ENCODE measurements at places on chromosomes 16 and 17. TPM values are rescaled to one million over a fixed set of nuclear protein-coding genes. Genes with fewer than 3 reads are reported as not detected.

DNA sequence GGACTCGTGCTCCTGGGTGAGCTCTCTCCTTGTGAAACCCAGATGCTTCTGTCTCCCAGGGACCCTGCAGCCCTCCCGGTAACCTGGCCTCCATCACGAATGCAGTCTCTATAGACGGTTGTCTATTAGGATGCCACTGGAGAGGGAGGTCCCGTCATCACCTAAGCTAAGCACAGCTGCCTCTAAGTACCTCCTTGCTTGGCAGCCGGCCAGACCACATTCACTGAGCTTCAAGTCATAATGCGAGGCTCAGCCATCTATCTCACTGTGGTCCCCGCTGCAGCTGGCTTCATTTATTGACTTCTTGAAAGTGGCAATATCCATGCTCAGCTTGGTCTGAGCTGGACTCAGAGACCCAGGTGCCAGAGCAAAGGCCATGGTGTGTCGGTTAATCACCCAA lies 74.5 kb upstream of the HSBP1 start:
- DNase-seq, result no peak

DNA sequence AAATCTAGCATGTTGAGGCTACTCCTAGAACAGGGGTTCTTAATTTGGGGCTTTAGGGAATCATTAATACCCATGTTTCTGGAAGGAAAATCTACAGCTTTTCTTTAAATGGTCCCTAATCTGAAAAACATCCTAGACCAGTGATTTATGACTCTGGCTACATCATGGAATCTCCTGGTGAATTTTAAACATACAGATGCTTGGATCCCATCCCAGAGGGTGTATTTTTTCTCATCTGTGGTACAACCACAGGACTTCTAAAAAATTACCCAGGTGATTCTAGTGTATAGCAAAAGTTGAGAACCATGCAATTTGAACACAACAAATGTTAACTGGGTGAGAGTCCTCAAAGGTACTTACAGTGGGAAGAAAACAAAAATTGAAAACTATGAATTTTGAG lies 41.5 kb downstream of the KANSL1 start:
- no peak for DNase-seq

- DNase-seq, result no peak
These were observed 134.0 kb upstream of the IRX6 start for GRCh38 chr16:55189682-55190636.

DNA sequence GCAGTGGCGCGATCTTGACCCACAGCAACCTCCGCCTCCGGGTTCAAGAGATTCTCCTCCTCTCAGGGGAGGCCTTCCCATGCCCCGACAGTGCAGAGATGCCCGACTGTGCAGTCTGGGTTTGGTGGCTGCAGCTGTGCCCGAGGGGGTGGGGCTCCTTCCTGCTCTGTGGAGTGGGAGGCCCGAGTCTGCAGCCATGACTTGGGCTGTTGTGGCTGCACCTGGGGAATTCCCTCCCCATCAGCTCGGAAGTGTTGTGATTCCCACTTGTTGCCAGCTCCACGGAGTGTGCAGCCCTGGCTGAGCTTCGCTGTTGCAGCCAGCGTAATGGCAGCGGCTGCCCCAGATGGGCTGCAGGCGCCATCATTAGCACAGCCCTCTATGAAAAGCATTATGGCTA lies 66.4 kb upstream of the SMIM36 start:
- DNase-seq, result no peak

Gene LRRC45
- total RNA-seq, result 11.4 TPM

Gene RNF112
- 1.3 TPM for total RNA-seq

Gene DLX4
- 0.88 TPM for total RNA-seq

Gene NLRC3
- total RNA-seq, result 99.9 TPM

Gene CLEC19A
- total RNA-seq, result not detected

Gene CD300LB
- total RNA-seq, result not detected

Gene IL34
- 0.36 TPM for total RNA-seq
